CD4-positive, alpha-beta T cell treated with Interleukin-1 beta for 1 hour (primary cell): ENCODE measurements at places on chromosomes 16 and 17.

DNA sequence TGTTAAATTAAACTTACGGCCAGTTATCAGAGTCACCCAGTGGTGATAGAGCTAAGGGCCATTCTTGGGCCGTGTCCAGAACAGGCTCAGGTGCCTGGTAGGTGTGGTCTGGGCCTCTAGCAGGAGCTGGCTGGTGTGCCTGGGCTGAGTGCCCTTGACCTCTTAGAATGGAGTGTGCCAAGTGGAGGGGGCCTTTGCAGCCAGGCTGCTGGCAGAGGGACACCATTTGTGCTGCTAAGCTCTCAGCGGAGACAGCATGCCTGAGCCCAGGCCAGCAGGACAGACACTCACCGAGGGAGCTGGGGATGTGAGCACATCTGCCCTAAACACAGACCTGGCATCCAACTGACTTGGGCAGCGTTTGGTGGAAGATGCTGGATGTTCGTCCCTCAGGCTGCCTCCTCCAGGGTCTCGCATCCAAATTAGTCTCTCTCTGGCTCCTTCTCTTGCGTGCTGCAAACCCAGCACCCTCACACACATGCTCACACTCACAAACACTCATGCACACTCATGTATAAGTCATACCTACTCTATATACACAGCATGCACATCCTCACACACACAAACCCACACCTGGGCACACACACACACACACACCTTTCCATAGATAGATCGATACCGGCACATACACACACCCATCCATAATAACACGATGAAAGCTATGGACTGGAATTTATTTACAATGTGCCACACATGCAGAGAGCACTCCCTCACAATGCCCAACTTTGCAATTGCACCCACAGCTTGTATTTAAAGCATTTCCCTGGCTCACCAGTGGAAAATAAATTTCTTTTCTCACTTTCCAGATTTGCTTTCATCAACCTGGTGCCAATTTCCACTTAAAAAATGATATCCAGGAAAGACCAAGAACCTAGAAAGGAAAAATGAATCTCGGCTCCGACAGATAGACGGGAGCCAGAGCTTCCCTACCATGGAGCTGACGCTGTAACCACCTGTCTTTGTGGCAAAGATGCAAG lies 33.6 kb upstream of the CDH5 start:
- DNase-seq = no peak

- DNase-seq = peak; percentile 20
Measured at GRCh38 chr16:3665508-3665907, 11.0 kb downstream of the DNASE1 start.

DNA sequence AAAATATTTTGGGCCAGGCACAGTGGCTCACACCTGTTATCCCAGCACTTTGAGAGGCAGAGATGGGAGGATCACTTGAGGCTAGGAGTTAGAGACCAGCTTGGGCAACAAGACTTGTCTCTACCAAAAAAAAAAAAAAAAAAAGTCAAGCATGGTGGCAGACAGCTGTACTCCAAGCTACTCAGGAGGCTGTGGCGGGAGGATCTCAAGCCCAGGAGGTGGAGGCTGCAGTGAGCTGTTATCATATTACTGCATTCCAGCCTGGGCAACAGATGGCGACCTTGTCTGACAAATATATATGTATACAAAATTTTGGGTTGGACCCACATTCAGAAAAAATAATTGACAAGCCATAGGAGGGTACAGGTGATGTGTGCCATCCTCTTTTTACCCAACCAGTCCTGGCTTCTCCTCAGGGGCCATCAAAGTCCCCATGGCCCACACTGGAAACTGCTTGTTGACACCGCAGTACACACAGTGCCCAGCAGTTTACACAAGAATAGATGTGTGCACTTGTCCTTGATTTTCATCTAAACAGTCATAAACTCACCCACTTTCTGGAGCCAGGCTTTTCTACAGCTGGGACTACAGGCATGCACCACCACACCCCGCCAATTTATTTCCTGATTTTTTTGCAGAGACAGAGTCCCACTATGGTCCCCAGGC lies 1.7 kb downstream of the CES2 start:
- no peak for DNase-seq

DNA sequence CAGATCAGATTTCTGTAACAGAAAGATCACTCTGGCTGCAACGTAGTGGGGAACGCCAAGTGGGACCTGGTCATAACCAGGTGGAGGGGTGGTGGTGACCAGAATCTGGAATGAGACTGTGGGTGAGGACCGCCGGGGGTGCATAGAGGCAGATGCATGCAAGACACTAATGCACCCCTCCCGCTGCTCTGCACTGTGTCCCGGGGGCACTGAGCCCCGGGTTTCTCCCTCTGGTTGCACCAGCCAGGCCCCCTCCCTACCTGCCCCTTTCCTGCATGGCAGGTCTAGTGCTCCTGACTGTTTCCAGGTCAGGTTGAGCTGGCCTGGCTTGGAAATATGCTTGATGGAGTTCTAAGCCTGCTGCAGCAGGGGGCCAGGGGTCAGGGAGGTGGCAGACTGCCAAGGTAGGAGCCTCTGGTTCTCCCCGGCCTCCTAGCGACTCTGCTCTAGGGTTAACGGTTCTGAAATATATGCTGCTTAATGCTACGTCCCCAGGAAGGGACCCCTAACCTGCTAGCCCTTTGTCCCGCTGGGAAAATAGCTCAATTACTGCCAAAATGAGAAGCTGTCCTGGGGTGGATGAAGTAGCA lies 94.3 kb downstream of the SDK2 start:
- DNase-seq = no peak

- DNase-seq = no peak
Measured at GRCh38 chr16:6955303-6955702, 377.3 kb upstream of the RBFOX1 start.

GRCh38 chr17:1486802-1487695 lies 5.4 kb downstream of the MYO1C start:
- DNase-seq = peak; percentile 78

- DNase-seq = no peak
Measured at GRCh38 chr17:74800531-74800930, 24.4 kb upstream of the NAT9 start.

DNA sequence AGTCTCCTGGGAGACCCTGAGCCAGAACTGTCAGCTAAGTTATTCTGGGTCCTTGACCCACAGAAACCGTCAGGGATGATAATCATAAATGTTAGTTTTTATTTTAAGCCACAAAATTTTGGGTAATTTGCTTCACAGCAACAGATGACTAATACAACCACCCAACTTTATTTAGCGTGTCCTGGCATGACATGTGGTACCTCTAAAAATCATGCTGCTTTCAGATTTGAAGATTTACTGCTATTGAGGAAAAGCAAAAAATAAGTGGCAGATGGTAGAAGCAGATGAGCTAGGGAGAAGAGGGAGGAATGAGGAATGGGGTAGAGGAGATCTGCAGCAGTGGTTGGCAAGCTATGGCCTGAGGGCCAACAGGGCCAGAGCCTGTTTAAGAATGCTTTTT lies 90.4 kb downstream of the TMEM100 start:
- no peak for DNase-seq

DNA sequence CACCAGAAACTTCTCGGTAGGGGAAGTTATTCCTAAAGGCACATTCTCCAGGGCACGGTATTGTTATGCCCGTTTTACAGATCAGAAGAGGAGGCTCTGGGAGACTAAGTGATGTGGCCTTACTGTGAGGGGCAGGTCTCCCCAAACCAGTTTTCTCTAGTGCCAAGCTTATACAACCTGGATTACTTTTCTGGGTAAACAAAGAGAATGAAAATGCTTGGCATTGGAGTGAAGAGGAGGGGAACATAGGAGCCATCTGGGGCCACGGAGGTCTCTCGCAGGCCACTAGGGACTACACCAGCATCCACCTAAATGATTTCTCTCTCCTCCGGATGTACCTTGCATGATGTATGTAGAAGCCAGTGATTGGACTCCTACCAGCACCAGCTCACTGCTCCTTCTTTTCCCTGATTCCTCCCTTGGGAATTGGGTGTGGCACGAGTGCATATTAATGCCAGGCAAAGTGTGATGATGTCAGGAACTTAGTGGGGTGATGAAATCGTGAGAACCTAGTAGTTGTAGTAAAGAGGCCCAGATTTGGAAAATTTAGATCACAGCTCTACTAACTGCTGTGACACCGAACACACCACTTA lies 674 bp downstream of the TOM1L1 start:
- DNase-seq = no peak

- peak; percentile 24 for DNase-seq
Measured at GRCh38 chr16:29029168-29029994, 44.5 kb downstream of the LAT start.

DNA sequence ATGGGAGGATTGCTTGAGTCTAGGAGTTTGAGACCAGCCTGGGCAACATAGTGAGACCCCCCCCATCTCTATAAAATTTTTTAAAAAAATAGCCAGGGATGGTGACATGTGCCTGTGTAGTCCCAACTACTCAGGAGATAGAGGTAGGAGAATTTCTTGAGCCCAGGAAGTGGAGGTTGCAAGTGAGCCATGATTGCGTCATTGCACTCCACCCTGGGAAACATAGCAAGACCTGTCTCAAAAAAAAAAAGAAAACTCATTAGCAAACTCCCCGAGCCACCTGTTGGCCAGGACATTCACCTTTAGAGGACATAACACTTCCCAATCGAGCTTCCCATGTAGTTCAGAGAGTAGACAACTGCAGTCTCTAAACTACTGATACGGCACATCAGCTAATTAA lies 274.2 kb downstream of the ABCC12 start:
- DNase-seq = no peak

DNA sequence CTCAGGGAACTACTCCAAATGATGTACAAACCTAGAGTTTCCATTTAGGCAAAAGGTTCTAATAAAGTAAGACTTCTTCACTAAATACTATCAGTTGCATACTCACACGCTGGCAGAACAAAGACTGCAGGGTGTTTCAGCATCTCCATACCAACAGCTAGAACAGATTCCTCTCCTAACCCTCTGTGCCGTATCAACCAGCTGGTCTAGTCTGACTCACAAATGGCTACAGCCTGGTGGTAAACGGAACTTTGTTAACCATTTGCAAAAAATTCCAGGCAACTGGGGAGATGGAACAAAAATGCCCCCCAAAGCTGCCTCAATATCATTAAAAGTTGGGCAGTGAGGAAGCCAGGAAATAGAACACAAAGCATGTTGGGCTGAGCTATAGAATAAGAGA lies 217.1 kb downstream of the GRIN2A start:
- no peak for DNase-seq

DNA sequence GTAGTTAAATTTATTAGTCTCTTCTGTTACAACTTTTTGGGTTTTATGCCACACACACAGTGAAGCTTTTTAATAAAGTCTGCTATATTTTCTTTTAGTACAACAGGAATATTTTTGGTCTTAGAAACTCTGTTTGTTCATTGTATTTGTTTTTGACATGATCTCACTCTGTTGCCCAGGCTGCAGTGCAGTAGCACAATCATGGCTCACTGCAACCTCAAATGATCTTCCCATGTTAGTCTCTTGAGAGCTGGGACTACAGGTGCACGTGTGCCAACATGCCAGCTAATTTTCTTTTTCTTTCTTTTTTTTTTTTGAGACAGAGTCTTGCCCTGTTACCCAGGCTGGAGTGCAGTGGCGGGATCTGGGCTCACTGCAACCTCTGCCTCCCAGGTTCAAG lies 27.1 kb downstream of the PPM1D start:
- DNase-seq = no peak

DNA sequence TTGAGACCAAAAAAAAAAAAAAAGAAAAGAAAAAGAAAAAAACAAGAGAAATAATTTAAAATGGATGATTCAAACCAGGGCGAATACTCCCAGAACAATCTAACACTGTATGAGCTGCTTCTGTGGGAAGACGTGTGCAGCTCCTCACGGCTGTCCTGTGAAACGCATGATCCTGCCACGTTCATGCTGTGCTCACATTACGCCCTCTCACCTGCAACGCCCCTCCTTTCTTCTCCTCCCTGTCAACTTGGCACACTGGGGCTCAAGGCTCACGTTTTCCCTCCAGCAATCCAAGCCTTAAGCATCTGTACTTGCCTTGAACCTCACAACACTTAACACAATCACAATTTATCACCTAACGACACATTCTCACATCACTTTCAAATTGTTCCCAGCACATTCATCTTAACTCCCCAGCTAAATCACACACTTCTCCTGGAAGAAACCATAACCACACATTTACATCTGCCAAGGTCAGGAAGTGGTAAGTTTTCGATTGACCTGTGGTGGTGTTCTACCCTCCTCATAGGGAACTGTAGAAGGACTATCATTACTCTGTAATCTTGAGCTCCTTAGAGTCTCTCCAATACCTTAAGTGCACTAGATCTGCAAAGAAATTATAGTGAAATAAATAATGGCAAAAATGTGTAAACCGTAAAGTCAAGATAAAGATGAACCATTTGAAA lies 29.1 kb downstream of the MBTPS1 start:
- DNase-seq = no peak

- no peak for DNase-seq
Measured at GRCh38 chr17:32976605-32977004, 15.0 kb upstream of the SPACA3 start.

GRCh38 chr17:55783684-55784245 lies 32.9 kb downstream of the PCTP start:
- DNase-seq = no peak

DNA sequence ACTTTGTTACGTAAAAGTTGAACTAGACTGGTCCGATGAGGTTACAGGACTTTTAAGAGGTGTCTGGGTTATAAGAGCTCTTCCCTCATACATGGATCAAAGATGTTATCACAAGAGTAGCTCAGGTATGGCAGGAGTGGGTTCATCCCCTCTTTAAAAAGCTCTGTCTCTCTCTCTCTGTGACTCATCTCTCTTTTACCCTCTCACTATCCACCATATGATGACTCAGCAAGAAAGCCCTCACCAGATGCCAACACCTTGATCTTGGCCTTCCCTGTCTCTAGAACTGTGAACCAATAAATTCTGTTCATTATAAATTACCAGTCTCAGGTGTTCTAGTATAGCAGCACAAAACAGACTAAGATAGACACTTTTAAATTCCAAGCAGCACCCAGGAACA lies 1.9 kb upstream of the CLEC19A start:
- DNase-seq = no peak

GRCh38 chr17:82876602-82877379 lies 37.0 kb upstream of the ZNF750 start:
- no peak for DNase-seq

DNA sequence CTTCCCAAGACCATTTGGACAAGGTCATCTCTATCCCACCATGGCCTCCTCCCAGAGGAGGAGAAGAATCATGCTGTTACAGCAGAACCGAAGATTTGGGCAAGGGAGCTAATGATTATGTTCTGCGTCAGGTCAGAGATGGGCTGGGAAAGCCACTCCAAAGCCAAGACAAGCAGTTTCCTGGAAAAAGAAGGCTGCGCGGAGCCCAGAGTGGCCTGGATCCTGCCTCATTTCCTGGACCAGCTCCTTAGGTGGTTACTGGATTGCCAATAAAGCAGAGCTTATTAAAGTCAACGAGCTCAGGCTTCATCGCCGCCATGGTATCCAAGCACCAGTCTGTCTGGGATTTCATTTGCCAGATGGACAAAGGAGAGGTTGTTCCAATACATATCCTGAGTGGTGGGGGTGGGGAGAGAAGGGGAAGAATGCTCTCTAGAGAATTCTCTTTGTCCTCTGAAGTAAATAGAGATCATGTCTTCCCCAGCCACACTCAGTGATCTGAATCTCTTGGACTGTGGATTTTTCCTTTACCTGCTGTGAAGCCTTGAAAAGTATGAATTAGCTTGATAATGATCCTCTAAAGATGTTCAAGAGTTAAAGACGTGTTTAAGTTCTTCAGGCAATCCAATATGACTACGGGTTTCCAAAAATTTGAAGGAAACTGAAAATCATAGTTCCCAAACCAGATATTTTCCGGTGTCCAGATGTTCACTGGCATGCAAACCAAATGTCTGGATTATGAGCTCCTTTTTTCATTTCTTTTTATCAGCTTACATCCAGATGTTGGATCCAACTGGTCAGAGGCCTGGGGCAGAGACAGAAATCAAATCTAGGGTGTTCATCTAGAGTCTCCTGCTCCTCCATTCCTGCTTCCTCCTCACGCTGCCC lies 17.7 kb downstream of the PRAC1 start:
- no peak for DNase-seq
